Nucleus accumbens (tissue), 56 donors: ENCODE measurements at places on chromosomes 3 and 15.

GRCh38 chr3:52535411-52536111 lies 844 bp upstream of the UQCC5 start:
- no peak for DNase-seq

- no peak for DNase-seq
These were observed 16.0 kb upstream of the ADIPOQ start for GRCh38 chr3:186826410-186826975.

- no peak for DNase-seq
These were observed 171.1 kb upstream of the TLE3 start for GRCh38 chr15:70268698-70269251.

GRCh38 chr3:123609063-123609462 lies 24.2 kb upstream of the HACD2 start:
- DNase-seq: no peak

- DNase-seq: no peak
These were observed 40.5 kb downstream of the EXOG start for GRCh38 chr3:38536671-38537070.

- no peak for DNase-seq
These were observed 76.4 kb upstream of the ROBO1 start for GRCh38 chr3:79844176-79844575.

DNA sequence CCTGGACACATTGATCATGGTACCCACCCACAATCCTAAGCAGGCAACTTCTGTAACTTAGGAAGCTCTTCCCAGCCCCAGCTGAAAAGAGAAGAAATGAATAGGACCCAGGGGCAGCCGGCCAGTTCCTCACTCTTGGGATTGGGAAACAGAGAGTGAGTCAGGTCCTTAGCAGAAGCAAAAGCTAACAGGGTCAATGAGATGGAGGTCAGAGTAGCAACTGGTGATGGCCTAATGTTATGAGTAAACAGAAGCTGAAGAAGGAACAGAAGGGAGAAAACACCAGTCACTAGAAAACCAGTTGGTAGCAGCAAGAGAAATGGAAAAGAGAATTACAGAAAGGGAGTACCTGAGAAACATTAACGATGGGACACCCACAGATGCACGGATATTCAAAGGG lies 20.0 kb downstream of the RIOX2 start:
- DNase-seq: no peak

GRCh38 chr3:56251343-56251945 lies 216.8 kb downstream of the ERC2 start:
- DNase-seq: no peak

GRCh38 chr3:155852341-155852740 lies 1.9 kb downstream of the SLC33A1 start:
- no peak for DNase-seq

DNA sequence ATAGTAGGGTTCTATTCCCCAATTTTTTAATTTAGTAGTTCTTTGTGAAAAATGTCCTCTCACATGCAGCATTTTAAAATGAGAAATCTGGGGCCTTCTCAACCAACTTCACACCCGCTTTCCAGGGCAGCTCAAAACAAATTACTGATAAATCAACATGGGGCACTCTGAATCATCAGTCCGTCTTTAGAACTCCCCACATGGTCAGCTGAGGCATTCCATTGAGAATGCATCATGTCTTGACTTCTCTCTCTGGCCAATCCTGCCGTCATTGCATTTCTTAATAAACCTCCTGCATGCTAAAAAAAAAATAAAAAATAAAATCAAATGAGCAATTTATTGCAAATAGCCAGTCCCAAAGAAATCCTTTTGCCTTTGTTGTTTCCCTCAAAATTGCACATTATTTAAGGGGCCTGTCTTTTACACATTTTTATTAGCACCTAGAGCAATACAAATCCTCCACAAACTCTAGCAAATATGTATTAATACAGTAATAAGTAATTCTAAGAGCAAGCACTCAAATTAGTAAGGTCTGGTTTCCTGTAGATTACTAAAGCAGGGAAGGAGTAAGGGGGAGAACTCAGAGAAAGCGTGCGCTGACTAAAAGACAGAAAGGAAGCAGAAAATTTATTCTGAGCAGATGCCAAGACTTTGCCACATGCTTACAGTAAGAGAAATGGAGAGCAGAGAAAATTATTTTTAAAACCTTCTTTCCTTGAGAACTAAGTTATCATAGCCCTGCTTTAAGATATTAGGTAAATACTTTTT lies 175.7 kb downstream of the TNIK start:
- DNase-seq: no peak

- DNase-seq: no peak
These were observed 15.0 kb upstream of the FBLN2 start for GRCh38 chr3:13533885-13534301.

DNA sequence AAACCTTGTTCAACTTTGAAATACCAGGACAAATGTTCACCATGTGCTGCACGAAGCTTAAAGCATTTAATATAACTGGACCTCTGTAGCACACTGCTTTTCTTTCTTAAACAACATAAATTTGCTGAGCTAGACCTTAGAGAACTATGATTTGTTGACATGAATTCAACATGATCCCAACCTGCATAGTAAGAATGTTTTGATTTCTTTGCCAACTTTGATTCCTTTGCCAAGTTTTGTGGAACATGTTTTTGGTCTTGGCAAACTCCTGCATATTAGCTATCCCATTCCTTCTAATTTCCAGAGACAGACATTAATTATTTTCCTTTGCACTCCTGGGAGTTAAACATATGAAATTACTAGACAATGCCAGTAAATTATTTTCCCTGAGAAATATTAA lies 197.2 kb upstream of the RBMS3 start:
- no peak for DNase-seq

DNA sequence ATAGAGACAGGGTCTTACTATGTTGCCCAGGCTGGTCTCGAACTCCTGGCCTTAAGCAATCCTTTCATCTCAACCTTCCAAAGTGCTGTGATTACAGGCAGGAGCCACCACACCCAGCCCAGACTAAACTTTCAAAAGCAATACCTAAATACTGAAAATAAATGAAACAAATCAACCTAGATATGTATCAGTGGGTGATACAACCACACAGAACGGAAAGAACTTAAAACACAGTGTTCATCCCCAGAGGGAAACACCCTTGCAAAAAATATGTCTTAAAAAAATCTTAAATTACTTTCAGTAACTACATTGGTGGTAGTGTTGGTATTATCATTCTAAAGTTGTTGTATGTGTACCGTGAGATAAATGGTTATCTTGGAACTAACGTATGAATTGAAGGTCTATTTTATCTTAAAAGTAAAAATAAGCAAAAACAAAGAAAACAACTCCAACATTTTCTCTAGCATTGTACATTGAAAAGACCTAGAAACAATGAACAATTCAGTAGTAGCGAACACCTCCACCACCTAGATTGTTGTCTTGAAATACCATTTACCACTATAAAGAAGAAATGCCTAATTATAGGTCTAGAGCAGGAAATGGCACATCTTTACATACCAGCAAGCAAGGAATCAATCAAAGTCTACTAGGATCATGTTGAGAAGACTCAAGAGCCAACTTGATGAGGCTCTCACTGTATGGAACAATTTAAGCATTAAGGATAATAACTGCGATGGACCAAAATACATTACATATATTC lies 24.7 kb downstream of the SLTM start:
- no peak for DNase-seq

GRCh38 chr3:154280161-154280560 lies 44.1 kb downstream of the DHX36 start:
- DNase-seq: no peak

DNA sequence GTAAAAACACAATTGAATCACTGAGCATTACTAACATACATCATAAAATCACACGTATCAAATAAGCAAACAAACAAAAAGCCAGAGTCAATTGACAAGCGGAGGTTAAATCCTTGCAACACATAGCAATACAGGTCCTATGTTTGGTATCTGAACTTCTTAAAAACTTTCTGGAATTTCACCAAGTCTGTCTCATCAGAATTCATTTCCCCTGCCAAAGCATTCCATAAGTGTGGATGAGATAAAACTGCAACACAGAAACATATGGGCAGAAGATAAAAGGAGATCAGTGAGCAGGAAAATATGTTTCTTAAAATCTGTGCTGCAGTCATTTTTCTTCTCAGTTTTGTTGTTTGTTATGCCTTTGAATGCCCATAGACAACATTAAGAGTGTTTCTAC lies 1155.5 kb downstream of the TBL1XR1 start:
- DNase-seq: no peak

DNA sequence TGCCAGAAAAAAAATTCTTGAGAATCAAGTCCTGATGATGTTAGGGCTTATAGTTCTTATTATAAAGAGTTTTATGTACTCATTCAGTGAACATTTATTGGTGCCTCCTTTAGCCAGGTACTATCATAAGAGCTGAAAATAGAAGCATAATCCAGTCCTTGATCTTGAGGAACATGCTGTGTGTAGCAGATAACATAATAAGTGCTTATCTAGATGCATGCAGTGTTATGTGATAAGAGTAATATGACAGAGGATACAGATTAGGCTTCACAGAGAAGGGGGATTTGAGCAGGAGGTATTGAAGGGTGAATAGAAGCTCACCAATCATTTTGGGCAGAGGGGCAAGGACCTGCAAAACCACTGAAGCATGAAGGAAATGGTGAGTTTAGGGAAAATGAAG lies 1.1 kb downstream of the CCR2 start:
- no peak for DNase-seq

DNA sequence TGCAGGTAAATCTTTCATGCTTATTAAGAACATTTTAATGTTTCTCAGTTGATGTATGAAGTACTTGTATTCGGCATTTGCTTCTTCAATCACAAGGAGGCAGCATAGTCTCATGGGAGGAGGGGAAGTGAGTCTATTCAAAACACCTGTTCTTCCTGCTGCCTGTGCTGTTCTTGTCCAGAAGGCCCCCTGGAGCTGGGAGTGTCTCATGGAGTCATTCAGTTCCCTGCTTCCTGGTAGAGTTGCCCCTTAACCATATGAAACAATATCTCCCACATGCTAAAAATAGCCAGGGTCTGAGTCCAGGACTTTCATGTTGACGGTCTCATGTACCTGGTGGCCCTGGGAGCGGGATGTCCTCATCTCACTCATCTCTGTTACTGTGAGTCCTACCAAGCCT lies 15.5 kb upstream of the PPP1R2 start:
- no peak for DNase-seq

- no peak for DNase-seq
These were observed 59.3 kb upstream of the COL6A6 start for GRCh38 chr3:130457671-130458070.

GRCh38 chr3:149900322-149900721 lies 70.4 kb downstream of the PFN2 start:
- DNase-seq: no peak

DNA sequence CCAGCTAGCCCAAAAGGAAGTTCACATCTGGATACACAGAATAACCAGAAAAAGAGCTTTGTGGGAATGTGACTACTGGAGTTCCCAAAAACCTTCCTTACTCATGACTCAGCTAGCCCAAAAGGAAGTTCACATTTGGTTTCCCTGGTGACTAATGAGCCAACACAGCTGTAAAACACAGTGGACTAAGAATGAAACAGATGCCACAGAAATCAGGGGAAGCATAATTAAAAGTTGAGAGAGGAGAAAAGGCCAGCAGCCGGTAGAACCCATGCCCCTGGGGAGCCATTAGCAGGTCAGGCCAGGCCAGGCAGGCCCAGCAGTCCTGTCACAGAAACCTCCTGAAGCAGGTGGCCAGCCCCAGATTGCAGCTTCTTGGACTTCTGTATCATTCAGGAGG lies 130.3 kb downstream of the GHSR start:
- no peak for DNase-seq

- no peak for DNase-seq
These were observed 46.4 kb downstream of the CBLB start for GRCh38 chr3:105822171-105823123.

DNA sequence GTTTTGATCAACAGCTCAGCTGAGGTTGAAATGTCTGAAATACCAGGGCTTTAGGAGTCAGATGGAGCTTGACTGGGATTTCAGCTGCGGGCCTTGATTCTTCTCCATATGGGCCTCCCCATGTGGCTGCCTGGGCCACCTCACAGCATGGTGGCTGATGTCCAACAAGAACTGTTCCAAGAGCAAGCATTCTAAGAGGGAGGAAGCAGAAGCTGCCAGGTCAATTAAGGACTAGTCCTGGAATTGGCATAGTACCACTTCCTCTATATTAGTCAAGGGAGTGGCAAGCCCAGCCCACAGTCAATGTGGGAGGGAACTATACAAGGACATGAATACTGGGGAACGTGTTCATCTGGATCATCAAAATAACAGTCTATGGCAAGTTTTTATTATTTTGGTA lies 181.7 kb upstream of the ANKRD28 start:
- no peak for DNase-seq

DNA sequence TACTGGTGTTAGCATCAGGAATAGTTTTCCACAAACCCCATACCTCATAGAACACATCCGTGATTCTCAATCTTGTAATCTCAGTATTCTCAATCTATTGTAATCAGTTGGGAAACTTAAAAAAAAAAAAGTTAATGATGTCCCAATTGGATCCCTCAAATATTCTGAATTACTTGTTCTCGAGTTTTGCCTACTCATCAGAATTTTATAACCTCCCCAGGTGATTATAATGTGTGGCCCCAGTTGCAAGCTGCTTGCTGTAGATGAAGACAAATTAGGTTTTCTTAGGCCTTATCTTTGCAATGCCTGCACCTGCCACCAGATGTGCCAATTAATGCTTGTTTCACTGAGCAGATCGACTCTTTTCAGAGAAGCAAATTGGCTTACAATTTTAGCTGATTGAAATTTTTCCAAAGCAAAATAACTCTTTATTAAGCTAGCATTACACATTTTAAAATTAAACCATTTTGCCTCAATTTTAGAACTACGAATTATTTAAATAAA lies 19.0 kb upstream of the DIPK2A start:
- DNase-seq: no peak

GRCh38 chr3:108899530-108899929 lies 54.1 kb downstream of the GUCA1C start:
- DNase-seq: no peak

DNA sequence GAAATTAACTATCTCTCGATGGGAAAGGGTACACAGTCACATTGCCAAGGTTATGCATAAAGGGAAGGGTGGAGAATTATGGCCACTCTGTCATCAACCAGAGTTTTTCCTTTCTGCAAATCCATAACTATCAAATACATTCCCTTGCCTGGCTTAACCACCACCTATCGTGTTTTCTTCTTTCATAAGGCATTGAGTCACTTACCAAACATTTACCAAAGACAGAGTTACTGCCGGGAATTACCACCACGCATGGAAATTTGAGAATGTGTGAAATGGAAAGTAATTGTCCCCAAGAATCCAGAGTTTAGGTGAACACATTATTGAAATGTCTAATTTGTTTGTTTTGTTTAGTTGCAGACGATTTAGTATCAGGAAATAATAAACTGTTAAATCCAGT lies 134.3 kb upstream of the LRRN1 start:
- no peak for DNase-seq

DNA sequence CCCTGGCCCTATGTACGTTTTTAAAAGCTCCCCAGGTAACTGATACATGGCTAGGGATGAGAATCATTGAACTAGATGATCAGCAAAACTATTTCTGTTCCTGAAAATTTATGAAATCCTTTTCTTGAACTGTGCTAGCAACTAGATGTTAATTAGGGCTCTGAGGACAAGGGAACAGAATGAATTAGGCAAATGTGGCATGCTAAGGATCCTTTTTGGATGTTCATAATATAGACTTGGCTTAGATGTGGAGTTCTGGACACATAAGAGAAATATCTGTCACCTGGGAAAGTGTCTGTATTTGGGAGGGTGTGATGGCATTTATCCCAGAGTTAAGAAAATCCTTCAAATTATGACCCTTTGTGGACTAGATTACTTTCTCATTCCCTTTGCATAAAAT lies 71.2 kb downstream of the RSRC1 start:
- DNase-seq: no peak
